ENCODE measurements at places on chromosomes 5 and 9.
A peak's percentile ranks its signal among the peaks of the same experiment; 100 is the strongest.

DNA sequence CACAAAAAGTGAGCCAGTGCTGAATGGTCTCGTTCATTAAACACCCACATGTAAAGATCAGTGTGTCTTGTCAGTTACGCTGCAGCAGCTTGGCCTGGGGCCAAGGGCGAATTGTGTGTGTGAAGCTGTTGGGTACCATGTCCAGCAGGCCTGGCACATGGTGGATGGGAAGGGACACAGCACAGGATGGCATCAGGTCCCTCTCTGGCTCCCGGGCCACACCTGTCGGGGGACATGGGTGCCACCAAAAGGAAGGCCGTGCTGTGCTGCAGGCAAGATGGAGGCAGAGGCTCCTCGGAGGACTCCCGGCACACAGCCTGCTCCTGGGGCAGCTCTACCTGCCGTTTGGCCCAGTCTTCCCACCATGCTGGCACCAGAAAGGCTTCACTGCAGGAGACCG lies 32.0 kb downstream of the NKD2 start:
- DNase-seq = no peak

DNA sequence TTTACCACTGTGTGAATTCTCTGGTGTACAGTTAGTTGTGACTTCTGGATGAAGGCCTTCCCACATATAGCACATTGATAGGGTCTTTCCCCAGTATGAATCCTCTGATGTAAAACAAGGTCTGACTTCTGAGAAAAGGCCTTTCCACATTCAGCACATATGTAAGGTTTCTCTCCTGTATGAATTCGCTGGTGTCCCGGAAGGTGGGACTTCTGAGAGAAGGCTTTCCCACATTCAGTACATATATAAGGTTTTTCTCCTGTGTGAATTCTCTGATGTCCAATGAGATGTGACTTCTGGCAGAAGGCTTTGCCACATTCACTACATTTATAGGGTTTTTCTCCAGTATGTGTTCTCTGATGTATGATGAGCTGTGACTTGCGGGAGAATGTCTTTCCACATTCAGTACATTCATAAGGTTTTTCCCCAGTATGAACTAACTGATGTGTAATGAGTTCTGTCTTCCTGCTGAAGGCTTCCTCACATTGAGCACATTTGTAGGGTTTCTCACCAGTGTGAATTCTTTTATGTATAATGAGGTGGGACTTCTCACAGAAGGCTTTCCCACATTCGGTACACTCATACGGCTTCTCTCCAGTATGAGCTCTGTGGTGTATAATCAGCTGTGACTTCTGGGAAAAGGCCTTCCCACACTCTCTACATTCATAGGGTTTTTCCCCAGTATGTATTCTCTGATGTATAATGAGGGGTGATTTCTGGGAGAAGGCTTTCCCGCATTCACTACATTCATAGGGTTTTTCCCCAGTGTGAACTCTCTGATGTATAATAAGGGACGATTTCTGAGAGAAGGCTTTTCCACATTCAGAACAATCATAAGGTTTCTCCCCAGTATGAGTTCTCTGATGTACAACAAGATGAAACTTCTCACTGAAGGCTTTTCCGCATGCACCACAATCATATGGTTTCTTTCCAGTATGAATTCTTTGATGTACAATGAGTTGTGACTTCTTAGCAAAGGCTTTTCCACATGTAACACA lies 9.1 kb downstream of the ZNF300 start:
- DNase-seq = no peak

DNA sequence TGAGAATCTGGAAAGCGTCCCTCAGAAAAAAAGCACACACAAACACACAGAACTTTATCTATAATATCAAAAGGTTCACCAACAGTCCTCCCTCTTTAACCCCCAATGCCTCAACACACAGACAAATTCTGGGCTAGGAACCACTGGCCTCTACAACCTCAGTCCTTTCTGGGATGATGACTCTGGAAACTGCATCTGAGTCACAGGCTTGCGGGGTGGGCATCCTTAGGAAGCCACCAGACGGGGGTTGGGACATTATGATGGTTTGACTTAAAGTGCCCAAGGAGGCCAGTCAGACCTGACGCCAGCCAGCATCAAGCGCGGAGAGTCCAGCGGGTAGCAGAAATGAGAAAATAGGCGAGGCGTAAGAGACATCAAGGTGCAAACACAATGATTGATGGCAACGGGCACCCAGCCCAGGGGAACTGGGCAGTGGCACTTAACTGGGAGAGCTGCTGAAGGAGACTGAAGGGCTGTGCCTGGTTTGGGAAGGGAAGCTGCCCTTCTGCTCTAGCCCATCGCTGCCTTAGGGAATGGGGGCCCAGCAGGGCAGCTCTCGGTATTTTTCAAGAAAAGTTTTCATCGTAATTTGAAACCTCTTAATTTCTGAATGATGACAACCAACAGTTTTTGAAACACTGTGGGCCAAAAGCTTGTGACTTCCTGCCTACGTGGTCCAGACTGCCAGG lies 20.7 kb downstream of the SPRY4 start:
- DNase-seq = no peak

GRCh38 chr5:44952376-44952775 lies 143.6 kb downstream of the MRPS30 start:
- DNase-seq = peak; percentile 35

DNA sequence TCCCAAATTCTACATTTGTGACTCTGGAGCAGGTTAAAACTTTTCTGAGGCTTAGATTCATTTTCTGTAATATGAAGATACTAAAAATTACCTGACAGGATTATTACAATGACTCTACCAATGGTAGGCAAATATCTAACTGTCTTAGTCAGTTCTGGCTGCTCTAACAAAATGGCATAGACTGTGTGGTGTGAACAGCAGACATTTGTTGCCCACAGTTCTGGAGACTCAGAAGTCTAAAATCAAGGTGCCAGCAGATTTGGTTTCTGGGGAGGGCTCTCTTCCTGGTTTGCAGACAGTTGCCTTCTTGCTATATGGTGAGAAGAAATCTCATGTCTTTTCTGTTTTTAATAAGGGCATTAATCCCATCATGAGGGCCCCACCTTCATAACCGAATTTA lies 245.1 kb downstream of the MAST4 start:
- DNase-seq = no peak

GRCh38 chr9:91736311-91736710 lies 213.7 kb downstream of the ROR2 start:
- DNase-seq = peak; percentile 35

GRCh38 chr9:96604004-96604319 lies 15.7 kb downstream of the CDC14B start:
- DNase-seq = no peak

- no peak for DNase-seq
Observed at GRCh38 chr5:111116550-111116949, 24.4 kb downstream of the WDR36 start.

DNA sequence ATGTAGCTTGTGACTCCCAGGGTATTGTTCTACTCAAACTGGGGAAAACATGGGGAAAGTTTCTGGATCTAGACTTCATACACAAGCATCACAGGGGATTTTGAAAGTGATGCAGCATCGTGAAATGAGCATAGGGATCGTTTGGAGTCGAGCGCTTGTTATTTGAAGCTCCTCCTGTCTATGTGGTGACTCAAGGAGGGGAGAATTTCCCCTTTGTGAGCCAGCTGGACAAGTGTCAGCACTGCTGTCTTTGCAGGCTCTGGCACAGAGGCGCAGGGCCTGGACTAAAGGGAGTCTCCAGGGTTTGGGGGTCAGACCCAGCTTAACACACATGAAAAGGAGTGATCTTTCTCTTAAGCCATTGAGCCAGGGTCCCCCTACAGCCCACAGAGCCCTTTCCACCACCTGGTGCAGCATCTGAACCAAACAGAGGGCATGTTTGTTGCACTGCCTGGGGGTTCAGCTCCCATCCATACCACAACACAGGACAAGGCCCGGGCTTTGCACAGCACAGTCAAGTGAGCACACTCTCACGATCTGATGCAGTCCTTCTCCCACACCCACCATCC lies 51.0 kb downstream of the IRF1 start:
- no peak for DNase-seq

GRCh38 chr5:9605041-9605838 lies 24.9 kb downstream of the TAS2R1 start:
- DNase-seq = no peak

GRCh38 chr9:97954550-97954989 lies 16.6 kb upstream of the HEMGN start:
- peak; percentile 77 for DNase-seq

GRCh38 chr9:114811301-114811700 lies 5.5 kb upstream of the TNFSF15 start:
- DNase-seq = no peak

- DNase-seq = no peak
Observed at GRCh38 chr5:179239256-179240135, 105.8 kb downstream of the ADAMTS2 start.

GRCh38 chr9:121741228-121741918 lies 89.9 kb downstream of the DAB2IP start:
- peak; percentile 74 for DNase-seq

All from NCI-H82 (cell line).